ENCODE measurements at places on chromosomes 11 and 22. TPM values are rescaled to one million over a fixed set of nuclear protein-coding genes. Genes with fewer than 3 reads are reported as not detected.
A peak's percentile ranks its signal among the peaks of the same experiment; 100 is the strongest.

GRCh38 chr11:64447831-64448598 lies 89.1 kb downstream of the RPS6KA4 start:
- ATAC-seq = peak; percentile 39

- ATAC-seq = no peak
Observed at GRCh38 chr11:43545610-43546009, 134.9 kb upstream of the HSD17B12 start.

DNA sequence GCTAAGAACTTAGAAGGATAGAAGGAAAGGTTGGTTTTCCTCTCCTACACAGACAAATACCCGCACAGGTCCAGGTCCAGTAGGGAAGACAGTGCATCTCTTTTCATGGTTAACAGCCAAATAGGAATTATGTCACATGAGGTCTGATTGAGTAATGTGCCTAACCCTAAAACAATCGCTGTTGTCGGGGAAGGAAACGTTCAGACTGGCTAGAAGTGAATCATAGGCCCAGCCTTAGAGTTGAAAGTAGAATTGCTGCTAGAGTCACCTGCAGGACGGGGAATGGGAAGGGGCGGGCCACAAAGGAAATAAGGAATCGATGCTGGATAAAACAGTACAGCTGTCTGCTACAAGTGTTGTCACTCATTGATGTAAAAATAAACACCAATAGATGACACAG lies 12.4 kb upstream of the HTATIP2 start:
- ATAC-seq = peak; percentile 93

GRCh38 chr11:64802370-64803157 lies 450 bp downstream of the MAP4K2 start:
- ATAC-seq = peak; percentile 6

Gene CCDC73
- total RNA-seq = 0.40 TPM

Gene OR51B5
- not detected for total RNA-seq

Gene KCNK7
- 20.2 TPM for total RNA-seq

All from esophagus mucosa (tissue), 1 donor.